ENCODE measurements at places on chromosomes 7 and 10.

- no peak for DNase-seq
These were observed 356.4 kb upstream of the FOXK1 start for GRCh38 chr7:4325732-4326131.

GRCh38 chr7:134196439-134196838 is 69.3 kb downstream of the LRGUK start:
- DNase-seq: no peak

- no peak for DNase-seq
These were observed 114.4 kb upstream of the PPIF start for GRCh38 chr10:79232864-79233263.

DNA sequence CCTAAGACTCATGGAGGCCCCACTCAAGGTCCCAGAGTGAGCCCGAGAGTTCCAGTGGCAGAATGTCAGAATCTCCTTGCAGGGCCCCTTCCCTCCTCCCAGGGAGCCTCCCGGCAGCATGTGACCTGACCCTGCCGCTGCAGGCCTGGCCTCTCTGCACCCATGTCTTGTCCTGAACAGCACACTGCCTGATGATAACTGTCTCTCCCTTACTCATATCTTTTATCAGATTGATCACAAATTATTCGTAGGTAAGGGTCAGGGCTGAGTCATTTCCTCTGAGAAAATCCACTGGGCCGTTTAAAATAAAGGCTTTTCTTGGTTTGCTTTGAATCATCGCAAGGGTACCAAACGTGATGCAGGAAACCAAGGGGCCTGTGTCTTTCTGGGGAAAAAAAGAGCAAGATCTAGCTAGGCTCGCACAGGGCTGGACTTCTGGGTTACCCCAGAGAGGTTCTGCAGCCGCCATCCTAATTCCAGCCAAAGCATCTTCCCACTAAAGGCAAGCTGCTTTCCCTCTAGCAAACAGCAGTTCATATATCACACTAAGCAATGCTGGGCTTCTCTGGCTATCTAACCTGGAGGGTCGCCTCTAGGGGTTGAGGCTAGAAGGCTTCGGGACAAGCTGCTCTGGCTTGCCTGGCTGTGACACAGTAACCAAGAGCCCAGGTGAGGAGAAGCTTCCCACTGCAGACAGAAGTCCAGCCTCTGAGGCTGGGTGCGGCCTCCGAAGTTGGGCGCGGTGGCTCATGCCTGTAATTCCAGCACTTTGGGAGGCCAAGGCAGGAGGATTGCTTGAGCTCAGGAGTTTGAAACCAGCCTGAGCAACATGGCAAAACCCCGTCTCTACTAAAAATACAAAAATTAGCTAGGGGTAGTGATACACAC is 104.9 kb downstream of the SPDYE5 start:
- DNase-seq: no peak

DNA sequence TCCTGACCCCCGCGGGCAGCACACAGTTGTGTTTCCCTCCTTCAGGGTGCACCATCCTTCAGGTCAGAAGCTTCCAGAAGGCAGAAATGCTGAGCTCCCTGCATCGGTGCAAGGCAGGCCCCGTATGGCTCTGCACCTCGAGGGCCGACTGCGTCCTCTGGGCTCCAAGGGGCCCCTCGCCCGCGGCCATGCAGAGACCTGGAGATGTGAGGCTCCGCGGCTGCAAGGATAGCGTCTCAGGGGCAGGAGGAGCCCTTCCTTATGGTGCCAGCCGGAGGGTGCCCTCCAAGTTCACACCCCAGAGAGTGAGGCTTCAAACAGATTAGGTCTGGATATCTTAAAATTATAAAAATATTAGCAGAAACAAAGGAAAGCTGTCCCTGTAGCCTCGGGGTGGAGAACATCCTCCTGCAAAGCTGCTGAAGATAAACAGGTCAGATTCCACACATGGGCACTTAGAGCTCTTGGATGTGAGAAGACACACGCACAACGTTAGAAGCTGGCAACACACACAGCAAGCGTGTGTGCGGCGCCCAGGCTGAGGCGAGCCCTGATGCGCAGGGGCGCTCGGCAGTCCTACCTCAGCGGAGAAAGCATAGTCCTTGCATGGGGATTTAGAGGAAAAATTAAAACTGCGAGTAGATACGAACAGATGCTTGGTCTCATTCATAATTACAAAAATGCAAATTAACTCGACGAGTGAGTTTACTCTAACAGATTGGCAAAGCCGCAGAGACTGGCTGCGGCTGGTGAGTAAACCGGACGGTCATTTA is 20.4 kb downstream of the KNDC1 start:
- DNase-seq: no peak

- DNase-seq: no peak
These were observed 133.3 kb upstream of the STK17A start for GRCh38 chr7:43449577-43449976.

DNA sequence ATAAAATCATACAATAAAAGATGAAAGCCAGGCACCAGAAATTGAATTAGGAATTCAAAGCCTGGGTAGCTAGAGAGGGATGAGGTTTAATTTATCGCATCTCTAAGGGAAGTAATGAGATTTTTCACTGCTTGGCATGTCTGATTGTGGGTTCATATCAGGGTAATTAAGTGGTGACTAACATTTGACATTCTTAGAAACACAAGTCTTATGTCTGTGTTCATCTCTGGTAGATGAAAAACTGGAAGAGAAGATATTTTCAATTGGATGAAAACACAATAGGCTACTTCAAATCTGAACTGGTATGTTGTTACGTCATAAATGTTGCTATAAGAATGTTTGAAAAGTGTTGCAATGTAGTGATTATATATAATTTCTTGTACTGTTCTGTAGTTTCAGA is 36.8 kb upstream of the ARMS2 start:
- no peak for DNase-seq

- DNase-seq: no peak
These were observed 6.1 kb upstream of the ABLIM1 start for GRCh38 chr10:114664127-114664526.

DNA sequence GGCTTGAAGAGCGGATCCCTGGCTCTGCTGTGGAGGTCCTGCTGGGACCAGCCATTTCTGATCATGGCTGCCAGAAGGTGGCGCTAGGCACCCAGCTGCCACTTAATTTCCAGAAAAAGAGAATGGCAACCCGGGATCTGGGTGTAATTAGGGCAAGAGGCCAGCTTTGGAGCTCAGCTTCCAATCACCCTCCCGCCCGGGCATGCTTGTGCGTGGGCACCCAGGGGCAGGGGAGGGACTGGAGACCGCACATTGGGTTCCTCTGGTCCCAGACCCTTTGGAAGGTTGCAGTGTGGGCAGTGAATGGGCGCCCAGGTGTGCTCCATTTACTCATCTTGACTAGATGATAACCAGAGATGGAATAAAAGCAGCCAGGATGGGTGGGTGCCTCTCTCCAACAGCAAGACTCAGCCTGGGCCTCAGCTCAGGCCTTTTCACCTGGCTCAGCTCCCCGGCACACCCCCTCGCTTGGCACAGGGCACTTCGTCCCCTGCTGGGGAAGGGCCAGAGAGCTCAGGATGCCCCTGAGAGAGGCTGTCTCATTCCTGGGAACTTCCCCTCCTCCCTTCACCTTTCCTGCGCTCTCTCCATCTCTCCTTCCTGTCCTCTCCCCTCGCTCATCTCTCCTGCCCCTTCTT is 14.7 kb downstream of the FAM241B start:
- no peak for DNase-seq

- DNase-seq: no peak
These were observed 15.5 kb downstream of the MSRB2 start for GRCh38 chr10:23110722-23111516.

GRCh38 chr7:151744656-151745638 is 132.0 kb downstream of the PRKAG2 start:
- DNase-seq: no peak

GRCh38 chr7:12884856-12885440 is 197.5 kb downstream of the ARL4A start:
- no peak for DNase-seq

DNA sequence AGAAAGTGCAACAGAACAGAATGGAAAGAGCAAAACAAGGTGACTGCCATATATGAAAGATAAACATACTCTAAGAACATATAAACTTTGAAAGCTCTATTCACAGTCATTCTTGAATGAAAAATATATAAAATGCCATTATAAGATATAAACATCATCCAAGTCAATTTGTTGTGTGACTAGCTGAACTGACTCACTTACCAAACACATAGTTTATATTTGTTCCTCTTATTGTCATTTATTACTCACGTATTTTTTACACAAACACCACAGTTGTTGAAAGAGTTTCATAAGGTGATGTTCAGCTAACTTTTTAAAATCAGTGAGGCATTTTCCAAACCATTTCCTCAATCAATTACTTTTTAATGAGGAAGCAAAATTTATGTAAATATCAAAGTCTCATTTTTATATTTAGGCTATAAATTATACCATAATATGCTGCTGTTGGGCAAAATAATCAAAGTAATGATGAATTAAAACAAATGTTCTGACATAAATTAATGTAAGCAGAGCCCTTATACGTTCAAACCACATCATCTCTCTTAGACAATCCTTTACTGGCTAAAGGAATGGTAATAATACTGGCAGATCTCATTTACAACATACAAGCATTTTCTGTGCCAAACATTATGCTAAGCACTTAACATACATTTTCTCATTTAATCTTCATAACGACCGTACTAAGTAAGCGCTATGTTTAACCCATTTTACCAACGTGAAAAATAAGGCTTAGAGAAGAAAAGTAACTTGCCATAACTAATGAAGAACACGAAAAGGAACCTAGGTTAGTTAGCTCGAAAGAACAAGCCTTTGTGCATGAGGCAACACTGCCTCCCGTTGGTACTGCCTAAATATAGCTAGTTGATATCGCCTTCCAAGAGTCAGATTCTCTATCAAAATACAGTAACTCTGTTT is 7.3 kb downstream of the LRRN3 start:
- peak; percentile 29 for DNase-seq

GRCh38 chr10:44749151-44749550 is 162.0 kb upstream of the TMEM72 start:
- no peak for DNase-seq

- no peak for DNase-seq
These were observed 250.5 kb downstream of the RAB11FIP2 start for GRCh38 chr10:117796130-117796745.

GRCh38 chr10:112728997-112729396 is 221.1 kb upstream of the TCF7L2 start:
- no peak for DNase-seq

- DNase-seq: no peak
These were observed 115.8 kb downstream of the MAGI2 start for GRCh38 chr7:79337717-79338116.
